ENCODE measurements at places on chromosomes 1 and 21. TPM values are rescaled to one million over a fixed set of nuclear protein-coding genes. Genes with fewer than 3 reads are reported as not detected.
A peak's percentile ranks its signal among the peaks of the same experiment; 100 is the strongest.

Gene KRTAP21-2
- not detected for total RNA-seq

DNA sequence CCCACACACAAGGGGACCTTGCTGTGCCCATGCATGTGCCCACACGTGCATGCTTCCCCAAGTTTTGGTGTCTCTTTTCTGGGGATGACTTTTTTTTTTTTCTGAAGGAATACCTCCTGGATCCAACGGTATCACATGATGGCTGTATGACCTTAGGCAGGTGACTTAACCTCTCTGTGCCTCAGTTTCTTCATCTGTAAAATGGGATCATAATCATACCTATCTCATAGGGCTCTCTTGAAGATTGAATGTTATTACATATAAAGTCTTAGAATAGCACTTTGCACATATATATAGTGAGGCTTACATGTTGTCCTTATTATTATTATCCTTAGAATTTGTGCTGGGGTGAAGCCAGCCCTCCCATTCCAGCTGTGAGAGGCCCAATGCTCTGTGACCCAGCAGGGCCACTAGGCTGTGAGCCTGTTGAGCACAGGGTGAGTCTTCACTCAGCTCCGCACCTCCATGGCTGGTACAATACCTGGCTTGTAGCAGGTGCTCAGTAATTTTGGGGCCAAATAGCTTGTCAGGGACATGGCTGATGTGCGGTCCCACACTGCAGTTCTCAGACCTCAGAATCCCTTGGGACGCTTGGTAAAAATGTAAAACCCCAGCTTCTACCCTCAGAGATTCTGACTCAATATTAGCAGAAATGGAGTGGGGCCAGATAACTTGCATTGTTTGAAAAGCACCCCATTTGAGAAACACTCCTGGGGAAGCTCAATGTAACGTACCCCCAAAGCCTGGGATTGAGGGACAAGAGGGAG lies 20.6 kb downstream of the STUM start:
- no peak for DNase-seq

GRCh38 chr1:22428672-22429071 lies 23.0 kb upstream of the ZBTB40 start:
- peak; percentile 71 for DNase-seq

DNA sequence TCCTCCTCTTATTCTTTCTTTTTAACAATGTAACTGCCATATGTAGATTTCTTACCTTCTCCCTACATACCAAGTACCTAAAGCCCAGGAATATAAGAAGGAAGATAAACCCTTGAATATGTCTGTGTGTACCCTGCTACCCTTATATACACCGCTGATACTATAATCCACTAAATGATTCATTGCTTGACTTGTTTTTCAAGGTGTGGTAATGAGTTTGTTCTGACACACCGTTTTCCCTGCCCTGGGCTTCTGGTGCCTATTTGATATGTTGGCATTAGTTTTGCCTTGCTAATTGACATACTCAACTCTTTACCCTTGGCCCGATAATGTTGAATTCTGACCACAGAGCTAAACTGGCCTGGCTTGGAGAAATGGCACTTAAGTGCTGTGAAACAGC lies 64.3 kb downstream of the IL23R start:
- DNase-seq: no peak

DNA sequence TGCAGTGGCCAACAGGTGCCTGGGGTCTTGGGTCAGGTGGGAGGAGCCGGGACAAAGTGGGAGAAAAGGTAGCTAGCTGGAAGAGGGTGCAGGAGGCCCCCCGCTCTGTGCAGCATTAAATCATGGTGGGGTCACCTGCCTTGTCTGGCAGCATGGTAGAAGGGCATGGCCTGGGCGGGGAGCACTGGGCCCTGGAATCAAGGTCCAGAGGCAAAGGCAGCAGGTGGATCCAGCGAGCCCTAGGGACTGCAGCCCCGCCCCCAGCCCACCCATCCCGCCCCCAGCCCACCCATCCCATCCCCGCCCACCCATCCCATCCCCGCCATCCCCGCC lies 16.7 kb upstream of the TTLL10 start:
- DNase-seq: peak; percentile 55
